ENCODE measurements at places on chromosomes 16 and 17. TPM values are rescaled to one million over a fixed set of nuclear protein-coding genes. Genes with fewer than 3 reads are reported as not detected.
A peak's percentile ranks its signal among the peaks of the same experiment; 100 is the strongest.

DNA sequence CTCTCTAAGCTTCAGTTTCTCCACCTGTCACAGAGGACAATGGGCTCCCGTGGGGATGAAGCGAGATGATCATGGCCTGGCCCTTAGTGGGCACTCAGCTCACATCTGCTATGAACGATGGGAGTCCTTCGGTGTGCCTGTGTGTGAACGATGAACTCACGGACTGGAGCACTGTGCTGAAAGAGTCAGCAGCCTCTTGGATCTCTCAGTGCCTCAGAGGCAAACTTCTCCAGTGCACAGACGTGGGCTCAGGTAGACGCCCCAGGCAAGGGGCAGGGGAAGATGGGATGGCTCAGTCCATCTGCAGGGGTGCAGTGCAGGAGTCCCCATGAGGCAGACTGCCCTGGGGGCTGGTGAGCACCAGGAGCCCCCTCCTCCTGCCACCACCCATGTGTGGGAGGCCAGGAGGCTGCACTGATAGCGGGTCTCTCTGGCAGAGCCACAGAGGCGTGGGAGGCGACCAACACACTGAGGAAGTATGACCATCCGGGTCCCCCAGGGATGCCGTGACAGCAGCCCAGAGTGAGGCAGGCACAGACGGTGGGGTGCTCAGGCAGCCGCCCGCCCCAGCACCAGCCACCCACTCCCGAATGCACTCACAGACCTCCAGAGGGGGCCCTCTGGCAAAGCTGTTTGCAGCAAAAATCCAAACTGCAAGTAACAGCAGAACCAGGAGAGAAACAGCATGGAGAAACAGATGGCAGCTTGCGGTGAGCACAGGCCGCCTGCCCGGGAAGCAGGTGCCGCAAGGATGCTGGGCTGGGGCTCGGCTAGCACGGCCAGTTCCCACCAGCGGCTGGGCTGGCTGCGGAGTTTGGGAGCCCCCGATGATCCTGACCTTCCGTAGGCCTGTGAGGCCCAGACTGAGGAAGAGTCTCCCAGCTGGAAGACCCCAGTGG lies 82.7 kb downstream of the RPH3AL start:
- no peak for DNase-seq

- DNase-seq = no peak
Measured at GRCh38 chr17:59388069-59388556, 56.7 kb downstream of the YPEL2 start.

DNA sequence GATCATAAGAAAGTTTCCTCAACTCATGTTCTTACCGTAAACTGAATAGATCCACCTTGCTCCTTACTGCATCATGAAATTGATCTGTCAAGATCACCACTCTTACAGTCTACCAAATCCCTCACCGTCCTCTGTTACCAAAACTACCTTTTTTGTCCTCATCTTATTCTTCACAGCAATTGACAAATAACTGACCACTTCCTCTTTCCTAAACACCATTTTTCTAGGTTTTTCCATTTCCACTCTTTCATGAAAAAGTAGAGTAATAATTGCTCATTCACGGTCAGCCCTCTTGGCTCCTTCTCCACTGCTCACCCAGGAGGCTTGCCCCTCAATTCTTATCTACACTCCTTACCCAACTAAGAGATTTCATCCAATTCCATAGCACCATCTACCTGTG lies 44.9 kb downstream of the ABCA5 start:
- no peak for DNase-seq

GRCh38 chr17:6435968-6436367 lies 1.0 kb upstream of the AIPL1 start:
- peak; percentile 10 for DNase-seq

GRCh38 chr17:7887038-7887481 lies 1.5 kb upstream of the CHD3 start:
- no peak for DNase-seq

DNA sequence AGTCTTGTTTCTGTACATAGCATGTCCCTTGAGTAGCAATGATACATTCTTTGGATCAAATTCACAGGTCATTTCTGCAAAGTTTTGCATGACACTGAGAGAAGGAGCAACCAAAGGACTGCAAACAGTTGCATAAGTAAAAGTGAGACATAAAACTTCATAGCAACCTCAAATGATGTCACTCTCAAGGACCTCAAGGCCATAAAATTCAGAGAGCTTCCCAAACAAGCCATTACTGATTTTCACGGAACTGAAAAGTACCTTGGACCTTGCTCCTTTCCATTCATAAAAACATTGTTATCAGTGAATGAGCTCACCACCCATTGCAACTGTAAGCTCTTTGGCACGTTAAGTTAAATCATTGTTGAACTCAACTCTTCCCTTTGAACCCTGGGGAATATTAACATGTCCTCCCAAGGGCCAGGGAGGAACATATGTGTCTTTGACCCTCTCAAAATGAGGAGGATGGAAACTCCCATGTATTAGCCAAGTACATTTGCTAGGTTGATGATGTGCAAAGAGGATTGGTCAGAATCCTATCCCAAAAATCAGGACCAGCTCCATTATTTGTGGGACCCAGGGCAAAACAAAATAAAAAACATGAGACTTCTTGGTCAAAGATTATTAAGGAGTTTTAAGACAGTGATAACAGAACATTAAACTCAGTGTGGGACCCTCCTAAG lies 275.0 kb upstream of the DYNLRB2 start:
- no peak for DNase-seq

- DNase-seq = no peak
Measured at GRCh38 chr16:27642756-27643155, 92.8 kb downstream of the KATNIP start.

- DNase-seq = peak; percentile 72
Measured at GRCh38 chr16:89114159-89114981, 20.7 kb downstream of the ACSF3 start.

DNA sequence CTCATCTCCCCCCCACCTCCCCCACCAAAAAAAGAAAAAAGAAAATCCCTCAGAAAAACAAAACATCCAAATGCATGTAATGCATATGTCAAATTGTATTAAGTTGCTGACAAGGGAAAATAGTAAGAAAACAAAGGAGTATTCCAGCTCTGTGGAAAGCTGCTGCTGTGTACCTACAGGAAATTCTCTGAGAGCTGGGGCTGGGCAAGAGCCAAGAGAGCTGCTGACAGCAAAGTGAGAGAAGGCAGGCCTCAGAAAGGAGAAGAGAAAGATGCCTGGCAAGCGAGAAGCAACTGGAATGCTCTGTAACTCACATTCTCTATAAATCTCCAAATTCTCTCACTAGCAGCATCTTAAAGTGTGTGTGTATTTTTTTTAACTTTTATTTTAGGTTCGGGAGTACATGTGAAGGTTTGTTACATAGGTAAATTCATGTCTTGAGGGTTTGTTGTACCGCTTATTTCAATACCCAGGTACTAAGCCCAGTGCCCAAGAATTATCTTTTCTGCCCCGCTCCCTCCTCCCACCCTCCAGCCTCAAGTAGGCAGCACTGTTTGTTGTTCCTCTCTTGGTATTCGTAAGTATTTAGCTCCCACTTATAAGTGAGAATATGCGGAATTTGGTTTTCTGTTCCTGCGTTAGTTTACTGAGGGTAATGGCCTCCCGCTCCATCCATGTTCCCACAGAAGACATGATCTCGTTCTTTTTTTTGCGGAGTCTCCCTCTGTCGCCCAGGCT lies 24.4 kb downstream of the CNTROB start:
- DNase-seq = no peak

Gene PYY
- not detected for total RNA-seq

Gene IGFBP4
- total RNA-seq = 142 TPM

- no peak for DNase-seq
Measured at GRCh38 chr16:2597560-2597902, 59.7 kb downstream of the PDPK1 start.

Gene PIRT
- not detected for total RNA-seq

Gene SULT1A1
- 0.53 TPM for total RNA-seq

Gene CD300LB
- not detected for total RNA-seq

Gene CD300LG
- not detected for total RNA-seq

Gene KCNJ16
- 0.73 TPM for total RNA-seq

DNA sequence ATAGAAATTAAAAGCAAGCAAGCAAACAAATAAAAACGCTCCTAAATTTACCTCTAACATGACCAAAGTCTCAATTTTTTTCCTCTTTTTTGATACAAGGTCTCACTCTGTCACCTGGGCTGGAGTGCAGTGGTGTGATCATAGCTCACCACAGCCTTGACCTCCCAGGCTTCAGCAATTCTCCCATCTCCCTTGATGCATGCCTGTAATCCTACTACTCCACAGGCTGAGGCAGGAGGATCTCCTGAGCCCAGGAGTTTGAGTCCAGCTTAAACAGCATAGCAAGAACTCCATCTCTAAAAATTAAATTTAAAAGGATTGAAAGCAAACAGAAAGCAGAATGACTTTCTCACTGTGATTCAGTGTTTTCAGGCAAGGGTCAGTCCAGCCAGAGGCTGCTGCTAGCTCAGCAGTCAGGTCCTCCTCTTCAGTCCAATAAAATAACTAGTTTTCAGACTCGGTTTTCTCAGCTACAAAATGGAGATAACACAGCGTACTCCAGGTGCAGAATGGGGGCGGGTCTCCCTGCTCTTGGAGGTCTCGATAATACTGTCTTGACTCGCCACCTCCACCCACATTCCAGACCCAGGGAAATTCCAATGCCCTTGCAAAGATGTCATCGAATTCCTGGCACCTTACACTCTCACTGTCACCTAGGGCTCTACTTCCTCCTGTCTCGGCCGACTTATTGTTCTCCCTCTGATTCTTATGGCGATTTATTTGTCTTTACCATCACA lies 20.7 kb upstream of the MRTFB start:
- DNase-seq = peak; percentile 17

GRCh38 chr17:46727572-46728348 lies 90.7 kb downstream of the WNT3 start:
- peak; percentile 92 for DNase-seq

GRCh38 chr16:8589057-8589899 lies 1.0 kb downstream of the TMEM114 start:
- DNase-seq = no peak

Gene CETP
- total RNA-seq = not detected

DNA sequence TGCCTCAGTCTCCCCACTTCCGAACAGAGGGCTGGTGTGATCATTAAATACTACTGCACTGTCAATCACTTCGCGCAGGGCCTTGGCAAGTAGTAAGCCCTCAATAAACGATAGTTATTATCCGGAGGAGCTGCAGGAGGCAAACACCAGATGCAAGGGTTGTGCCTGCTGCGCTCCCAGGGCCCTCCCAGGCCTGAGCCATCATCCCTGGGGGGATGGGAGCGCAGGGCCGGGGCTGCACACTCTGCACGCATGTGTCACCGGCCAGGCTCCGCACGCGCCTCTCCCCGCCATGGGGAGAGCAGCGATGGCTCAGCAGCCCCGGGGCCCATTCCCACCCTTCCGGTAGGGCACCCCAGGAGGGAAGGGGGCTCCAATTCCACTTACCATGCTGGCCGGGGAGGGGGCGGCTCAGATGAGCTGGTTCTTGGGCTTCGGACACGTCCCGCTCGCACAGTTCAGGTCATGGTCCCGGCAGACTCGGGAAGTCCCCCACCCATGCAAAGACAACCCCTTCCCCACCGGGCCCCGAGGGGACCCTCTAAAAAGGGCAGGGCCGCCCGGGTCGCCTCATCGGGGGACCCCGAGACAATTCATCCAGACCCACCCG lies 681 bp downstream of the XPO6 start:
- peak; percentile 41 for DNase-seq

Gene SYNGR3
- 6.0 TPM for total RNA-seq

GRCh38 chr16:23676924-23677480 lies 1.7 kb upstream of the PLK1 start:
- no peak for DNase-seq

- DNase-seq = no peak
Measured at GRCh38 chr16:85608515-85608885, 4.6 kb upstream of the GSE1 start.

DNA sequence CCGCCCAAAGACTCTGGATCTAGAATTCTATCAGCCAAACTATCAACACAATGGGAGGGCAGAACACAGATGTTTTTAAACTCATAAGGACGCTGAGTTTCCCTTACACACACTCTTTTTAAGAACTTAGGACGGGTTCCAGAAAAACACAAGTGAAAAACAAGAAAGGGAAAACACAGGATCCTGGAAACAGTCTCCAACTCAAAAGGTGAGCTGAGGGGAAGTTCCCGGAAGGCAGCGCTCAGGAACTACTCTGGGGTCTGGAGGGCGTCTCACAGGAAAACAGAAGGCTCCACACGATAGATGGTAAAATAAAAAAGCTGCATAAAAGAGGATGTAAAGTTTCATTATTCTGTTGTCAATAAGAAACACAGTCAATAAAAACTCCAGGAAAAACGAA lies 80.2 kb upstream of the DOC2B start:
- DNase-seq = no peak

DNA sequence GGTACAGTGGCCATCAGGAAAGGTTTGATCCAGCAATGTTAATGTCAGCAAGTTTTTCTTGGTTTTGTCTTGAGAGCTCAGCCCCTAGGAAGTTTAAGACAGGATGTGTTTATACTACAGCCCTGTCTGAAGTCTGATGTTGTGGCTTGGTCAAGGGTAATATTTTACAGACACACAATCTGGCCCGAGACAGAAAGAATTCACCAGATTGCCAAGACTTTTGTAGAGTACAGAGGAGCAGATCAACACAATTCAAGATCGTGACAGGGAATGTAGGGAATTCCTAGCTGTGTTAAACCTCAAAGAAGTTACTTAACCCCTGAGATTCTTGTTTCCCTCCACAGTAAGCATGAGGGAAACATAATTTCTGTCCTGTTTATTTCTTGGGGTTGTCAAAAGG lies 63.1 kb downstream of the SHISA9 start:
- no peak for DNase-seq

GRCh38 chr16:82857693-82858365 lies 231.1 kb downstream of the CDH13 start:
- no peak for DNase-seq

DNA sequence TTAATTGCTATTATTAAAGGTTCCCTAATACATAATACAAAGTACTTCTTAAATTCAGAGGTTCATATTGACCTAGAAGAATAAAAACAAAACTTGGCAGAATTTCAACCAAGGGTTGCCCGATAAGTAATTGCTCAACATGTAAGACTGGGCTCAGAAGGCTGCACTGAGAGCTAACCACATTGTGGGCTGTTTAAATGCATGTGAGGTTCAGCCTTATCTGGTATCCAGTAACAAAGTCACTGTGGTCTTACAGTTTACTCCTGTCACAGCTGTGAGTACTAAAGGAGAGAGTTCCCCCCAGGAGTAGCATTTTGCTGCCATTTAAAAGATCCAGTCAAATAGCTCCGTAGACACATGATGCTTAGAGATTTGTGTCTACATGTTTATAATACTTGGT lies 1.6 kb upstream of the DHRS11 start:
- peak; percentile 56 for DNase-seq

Gene MAF
- total RNA-seq = 19.3 TPM

Gene SLC13A2
- not detected for total RNA-seq

Gene SOST
- not detected for total RNA-seq

Gene CCL1
- total RNA-seq = not detected
